Anterior cingulate cortex (tissue), 58 donors: ENCODE measurements at places on chromosomes 3 and 15.

- DNase-seq: no peak
Observed at GRCh38 chr3:68206524-68207117, 552.2 kb upstream of the SUCLG2 start.

- no peak for DNase-seq
Observed at GRCh38 chr3:197456261-197457091, 99.3 kb downstream of the BDH1 start.

DNA sequence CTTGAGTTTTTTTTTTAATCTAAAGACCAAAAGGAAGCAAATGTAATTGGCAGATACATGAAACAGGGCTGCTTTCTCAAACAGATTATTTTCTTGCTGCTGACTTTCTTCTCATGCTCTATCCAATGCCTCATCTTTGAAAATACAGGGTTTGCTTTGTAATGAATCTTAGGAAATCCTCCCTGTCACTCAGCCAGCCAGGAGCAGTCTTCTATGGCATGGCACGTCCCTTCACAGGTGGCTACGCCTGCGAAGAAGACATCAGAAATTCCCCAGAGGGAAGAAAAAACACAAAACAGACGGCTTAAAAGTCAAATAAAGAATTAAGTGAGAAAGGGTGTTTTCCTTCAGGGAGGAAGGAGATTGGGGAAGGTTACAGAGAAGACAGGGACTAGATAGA is 242.5 kb downstream of the IGSF11 start:
- DNase-seq: no peak

DNA sequence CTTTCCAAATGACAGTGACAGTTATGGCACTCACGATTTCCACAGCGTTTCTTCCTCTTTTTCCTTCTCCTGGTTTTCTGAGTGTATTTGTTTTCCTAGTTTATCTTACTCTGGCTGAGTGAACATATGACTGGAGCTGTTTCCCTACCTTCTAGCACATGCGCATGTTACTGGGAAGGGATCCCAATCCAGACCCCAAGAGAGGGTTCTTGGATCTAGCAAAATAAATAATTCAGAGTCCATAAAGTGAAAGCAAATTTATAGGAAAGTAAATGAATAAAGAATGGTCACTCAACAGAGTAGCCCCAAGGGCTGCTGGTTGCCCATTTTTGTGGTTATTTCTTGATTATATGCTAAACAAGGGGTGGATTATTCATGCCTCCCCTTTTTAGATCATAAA is 23.8 kb downstream of the METTL6 start:
- DNase-seq: no peak

DNA sequence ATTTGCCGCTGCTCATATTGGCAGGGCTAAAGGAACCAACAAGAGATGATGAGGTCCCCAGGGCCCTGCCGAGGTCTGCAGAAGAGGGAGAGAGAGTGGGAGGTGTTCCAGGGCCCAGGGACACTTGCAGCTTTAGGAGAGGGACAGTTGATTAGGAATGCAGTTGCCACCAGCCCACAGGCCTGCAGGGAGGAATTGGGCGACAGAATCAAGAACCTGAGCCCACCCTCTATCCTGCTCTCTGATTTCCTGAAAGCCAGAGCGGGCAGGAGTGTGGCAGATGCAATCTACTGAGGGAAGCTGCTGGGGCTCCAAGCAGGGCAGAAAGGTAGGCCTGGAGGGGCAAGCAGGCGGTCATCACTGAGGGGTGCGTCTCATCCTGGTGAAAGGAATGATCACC is 12.1 kb upstream of the PRR23E start:
- DNase-seq: no peak
